NCI-H1436 treated with DMSO at 0.1 percent for 48 hours (cell line): ENCODE measurements at places on chromosomes 2 and 18.
A peak's percentile ranks its signal among the peaks of the same experiment; 100 is the strongest.

GRCh38 chr2:69603146-69603743, 40.3 kb downstream of the AAK1 start:
- DNase-seq = no peak

- DNase-seq = peak; percentile 14
Observed at GRCh38 chr2:714005-714741, 37.0 kb upstream of the TMEM18 start.

- DNase-seq = no peak
Observed at GRCh38 chr2:137435162-137435561, 529.1 kb upstream of the HNMT start.

- DNase-seq = no peak
Observed at GRCh38 chr2:120914839-120915521, 179.3 kb downstream of the GLI2 start.

- no peak for DNase-seq
Observed at GRCh38 chr2:20224716-20225293, at the start of gene SDC1. Gene SDC1, minus strand, starts transcription at chr2:20225130. Its CDS starts 263 bp downstream, at chr2:20224867.

GRCh38 chr2:226679389-226680065, 120.1 kb downstream of the IRS1 start:
- no peak for DNase-seq

DNA sequence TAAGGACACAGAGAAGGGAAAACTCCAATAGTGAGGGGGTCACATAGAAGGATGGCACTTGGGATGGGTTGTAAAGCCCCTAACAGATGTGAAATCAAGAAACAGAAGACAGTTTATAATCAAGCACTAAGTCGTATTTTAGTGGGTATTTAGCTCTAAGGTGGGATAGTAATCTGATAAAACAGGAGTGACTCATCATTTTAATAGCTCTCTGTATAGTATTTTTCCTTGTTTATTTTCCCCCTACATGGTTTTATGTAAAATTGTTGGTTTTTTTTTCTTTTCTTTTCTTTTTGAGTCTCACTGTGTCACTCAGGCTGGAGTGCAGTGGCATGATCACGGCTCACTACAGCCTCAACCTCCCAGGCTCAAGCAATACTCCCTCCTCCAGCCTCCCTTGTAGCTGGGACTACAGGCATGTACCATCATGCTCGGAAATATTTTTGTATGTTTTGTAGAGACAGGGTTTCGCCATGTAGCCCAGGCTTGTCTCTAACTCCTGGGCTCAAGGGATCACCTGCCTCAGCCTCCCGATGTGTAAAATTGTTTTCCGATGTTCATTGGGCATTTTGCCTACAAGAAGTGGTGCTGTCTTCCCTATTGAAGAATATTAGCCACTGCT, 142.6 kb upstream of the SERPINE2 start:
- no peak for DNase-seq

DNA sequence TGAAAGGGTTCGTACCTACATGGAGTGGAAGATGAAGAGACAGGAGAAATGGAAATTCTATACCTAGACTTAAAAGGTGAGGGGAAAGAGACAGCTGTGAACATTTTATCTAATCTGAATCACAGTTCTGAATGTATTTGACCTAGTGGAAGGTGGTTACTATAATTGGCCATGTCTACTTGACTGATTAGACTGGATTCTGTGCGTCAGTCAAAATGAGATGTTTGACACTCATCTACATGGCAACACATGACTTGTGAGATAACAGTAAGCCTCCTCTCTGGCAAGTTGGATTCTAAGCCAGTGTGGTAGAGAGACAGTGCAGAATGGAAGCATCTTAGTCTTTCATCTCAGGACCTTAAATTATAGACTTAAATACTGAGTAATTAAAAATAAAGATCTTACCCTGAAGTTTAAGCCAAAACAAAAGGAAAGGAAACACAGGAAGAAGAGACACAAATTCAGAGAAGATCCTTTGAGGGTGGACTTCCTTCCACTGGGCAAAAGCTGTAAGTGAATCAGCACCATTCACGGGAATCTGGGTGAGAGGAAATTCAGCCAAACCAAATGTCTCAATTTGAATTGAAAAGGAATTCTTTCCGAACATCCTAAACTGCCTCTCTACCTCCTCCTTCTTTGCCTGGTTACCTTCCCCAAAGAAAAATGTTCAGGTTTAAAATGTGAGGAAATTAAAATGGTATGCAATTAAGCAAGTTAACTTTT, 121.6 kb downstream of the EHBP1 start:
- DNase-seq = no peak

DNA sequence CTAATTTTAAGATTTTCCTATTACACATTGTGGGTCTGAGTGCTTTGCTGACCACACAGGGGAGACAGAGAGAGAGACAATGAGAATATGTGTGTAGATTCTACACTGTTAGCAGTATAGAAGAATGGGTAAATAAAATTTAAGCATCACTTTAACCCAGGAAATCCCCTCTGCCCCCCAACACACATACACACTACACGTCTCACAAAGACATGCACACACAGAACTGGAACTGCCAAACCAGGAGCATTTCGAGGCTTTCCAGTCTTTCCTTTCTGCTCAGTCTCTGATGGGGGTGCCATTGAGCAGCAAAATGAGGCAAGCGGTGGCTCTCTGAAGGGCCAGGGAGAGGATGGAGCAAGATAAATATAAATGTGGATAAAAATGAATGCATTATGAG, 2.5 kb downstream of the MERTK start:
- no peak for DNase-seq

- no peak for DNase-seq
Observed at GRCh38 chr2:105134081-105134480, 96.2 kb downstream of the MRPS9 start.

DNA sequence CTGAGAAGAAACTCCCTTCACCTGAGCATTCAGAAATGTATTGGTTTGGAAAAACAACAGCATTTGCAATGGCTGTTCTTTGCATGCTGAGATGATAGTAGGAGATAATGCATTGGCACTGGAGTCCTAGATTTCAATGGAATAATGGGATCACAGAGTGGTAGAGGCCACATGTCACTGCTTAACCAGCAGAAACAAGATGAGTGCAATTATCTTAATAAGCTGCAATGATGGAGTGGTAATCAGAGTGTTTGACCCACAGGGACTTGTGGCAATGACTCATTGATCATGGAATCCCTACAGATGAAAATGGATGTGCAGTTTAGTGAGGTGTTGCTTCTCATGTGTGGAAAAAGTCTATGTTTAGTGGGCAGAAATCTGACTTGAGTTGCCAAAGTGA, 218.8 kb upstream of the ZEB2 start:
- DNase-seq = no peak

GRCh38 chr2:3342324-3342723, 35.3 kb downstream of the EIPR1 start:
- DNase-seq = no peak

DNA sequence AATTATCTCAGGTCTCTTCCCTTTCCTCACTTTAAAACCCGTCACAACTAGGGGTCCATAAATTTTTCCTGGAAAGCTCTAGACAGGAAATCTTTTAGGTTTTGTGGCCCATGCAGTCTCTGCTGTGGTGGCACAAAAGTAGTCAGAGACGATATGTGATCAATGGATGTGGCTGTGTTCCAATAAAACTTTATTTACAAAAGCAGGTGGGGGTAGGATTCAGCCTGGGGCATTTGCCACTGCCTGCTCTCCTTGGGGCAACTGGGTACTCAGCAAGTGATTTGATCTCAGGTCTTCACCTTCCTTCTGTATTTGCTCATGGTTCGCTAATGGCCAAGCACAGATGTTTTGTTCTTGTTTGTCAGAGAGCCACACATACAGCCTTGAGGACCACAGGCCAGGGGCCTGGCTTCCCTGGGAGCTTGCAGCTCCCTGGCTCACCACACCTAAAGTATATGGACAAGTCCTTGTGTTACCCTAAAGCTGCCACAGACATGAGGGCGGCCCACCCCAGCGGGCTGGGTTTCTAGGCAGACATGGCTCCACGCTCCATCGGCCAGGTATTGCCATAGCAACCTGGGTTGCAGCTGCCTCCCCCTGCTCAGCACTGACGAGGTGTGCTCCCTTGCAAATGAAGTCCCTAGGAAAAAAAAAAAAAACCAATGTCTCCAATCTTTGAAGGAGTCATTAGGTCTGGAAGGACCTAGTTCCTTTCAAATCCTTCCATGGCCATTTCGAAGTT, 89.7 kb upstream of the YWHAQ start:
- peak; percentile 62 for DNase-seq

DNA sequence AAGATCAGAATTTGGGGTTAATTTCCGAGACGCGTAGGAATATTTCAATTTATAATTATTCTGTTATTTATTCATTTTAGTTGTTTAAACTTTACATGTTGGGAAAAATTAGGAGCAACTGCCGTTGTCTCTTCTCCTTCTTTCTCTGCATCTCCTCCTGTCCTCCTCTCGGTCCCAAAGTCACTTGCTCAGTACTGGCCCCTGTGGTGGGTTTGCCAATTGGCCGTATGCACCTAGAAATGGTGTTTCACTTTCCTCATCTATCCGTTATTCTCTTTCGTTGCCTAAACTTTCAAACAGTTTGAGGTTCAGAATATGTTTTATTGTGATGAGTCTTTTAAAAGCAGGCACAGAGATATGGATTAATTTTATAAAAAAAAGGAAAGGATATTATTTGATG, 517.9 kb downstream of the PLCL1 start:
- no peak for DNase-seq

DNA sequence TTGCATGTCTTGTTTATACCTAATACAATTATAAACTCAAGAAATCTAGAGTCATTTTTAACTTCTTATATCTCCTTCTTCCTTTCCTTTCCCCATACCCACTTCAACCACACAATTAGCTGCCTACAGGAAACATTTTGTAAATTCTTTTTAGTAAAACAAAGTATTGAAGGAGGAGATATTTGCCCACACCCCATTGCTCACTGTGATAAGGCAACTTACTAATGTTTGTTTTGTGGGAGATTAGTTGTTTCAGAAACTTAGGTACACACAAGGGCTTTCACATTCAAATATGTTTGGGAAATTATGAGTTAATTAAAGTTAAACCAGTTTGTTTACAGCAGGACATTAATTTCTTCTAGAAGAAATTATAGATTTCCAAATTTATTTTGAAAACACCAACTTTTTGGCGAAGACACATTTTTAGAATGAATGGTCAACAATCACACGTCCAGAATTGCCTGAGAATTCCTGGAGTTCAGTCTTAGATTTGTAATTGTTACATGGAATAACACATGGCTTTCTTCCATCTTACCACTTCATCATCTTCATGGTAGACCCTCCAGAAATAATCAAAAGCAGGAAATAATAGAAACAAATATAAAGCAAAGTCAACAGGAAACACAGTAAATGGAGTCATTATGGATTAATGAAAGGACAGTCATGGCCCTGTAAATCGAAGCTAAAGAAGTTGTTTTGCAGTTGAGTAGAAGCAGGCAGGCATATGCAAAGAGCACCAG, 62.5 kb upstream of the RAB27B start:
- no peak for DNase-seq

DNA sequence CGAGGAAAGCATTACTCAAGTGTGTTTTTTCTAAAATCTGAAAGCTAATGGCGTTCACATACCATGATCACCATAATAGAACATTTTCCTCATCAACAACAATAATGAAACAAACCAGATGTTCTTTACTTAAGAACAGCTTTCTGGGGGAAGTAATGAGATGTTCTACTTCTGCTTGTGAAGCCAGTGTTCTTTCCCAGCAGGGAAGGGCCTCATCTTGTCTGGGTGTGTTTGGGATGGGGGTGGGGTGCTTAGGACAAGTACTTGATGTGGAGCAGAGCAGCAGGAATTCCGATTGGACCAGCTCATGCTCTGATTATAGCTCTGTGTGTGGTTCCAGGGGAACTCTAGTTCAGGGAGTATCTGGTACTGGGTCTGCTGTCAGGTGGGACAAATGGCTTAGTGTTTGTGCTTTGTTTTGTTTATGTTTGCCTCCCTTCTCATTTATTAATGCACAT, 163.0 kb upstream of the NOSTRIN start:
- DNase-seq = no peak

GRCh38 chr2:43224571-43225092, 1.8 kb downstream of the ZFP36L2 start:
- no peak for DNase-seq

DNA sequence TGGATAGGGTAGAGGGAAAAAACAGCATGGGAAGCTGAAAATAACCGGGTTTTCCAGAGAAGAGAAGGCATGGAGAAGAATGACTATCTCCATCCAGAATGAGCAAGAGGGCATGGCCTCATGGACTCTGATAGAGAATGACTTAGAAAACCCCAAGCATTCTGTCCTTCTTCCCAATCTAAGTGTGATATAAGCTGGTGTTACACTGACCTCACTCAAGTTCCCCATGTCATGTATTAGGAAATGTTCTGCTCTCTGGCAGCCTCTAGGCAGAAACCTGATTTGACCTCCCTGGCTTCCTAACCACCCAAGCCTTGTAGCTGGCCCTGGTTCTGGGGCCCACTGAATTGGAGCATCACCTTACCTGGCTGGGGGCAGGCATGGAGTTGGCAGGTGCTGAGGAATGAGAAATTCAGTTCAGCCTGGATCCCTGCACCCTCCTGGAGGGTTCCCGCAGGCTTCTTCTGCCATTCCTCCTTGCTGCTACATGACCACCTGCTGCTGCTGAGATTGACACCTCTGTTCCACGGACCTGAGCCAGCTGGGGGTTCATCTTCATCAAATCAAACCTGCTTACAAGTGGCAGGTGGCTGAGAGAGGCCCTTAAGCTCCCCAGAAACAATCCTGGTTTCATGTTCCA, 5.2 kb upstream of the SIGLEC15 start:
- no peak for DNase-seq

GRCh38 chr18:35641916-35642315, 60.4 kb downstream of the GALNT1 start:
- no peak for DNase-seq

- no peak for DNase-seq
Observed at GRCh38 chr2:234313558-234313957, 183.3 kb downstream of the ARL4C start.

DNA sequence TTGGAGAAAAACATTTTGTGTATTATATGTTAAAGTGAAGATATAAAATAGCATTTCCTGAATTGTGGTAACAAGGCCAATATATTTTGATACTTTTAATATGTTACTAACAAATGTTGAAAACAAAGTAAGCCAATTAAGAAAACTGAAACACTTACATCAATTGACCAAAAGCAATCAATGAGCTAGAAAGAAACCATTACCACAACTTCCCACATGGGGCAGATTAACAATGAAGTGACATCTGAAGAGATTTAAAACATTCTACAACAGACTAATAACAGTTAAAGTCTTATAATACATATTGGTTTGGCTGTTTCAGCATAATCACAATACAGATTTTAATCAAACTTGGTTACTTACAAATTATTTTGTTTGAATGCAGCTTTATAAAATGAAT, 282.4 kb upstream of the NETO1 start:
- DNase-seq = no peak

DNA sequence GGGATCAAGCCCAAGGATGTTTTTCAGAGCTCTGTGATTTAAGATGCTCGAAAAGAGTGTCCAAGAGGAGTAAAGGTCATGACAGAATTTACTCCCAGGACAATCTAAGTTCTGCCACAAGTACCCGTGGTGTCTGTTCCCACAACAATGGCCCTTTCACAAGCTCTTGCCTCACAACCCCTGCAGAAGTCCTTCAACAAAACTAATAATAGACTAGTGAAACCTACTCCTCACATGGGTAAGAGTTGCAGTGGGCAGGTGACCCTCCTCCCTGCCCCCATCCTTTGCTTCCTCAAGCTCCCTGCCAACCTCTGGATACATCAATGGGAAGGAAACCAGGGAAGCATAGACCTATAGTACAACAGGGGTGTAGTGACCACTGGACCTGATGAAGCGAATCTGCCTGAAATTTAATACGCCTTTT, 34.9 kb downstream of the PTCD3 start:
- DNase-seq = no peak

- no peak for DNase-seq
Observed at GRCh38 chr2:111704246-111704645, 179.7 kb downstream of the ANAPC1 start.
